G401 (cell line): ENCODE measurements at places on chromosomes 7 and 10. TPM values are rescaled to one million over a fixed set of nuclear protein-coding genes. Genes with fewer than 3 reads are reported as not detected.

- peak; percentile 34 for DNase-seq
Observed at GRCh38 chr10:32961895-32962369, 3.9 kb upstream of the ITGB1 start.

The DGKB gene
- total RNA-seq: not detected in 2 replicates

GRCh38 chr7:130901209-130901783 is 167.3 kb upstream of the KLF14 start:
- peak; percentile 81 for DNase-seq

GRCh38 chr7:3246127-3246526 is 54.9 kb upstream of the SDK1 start:
- no peak for DNase-seq

DNA sequence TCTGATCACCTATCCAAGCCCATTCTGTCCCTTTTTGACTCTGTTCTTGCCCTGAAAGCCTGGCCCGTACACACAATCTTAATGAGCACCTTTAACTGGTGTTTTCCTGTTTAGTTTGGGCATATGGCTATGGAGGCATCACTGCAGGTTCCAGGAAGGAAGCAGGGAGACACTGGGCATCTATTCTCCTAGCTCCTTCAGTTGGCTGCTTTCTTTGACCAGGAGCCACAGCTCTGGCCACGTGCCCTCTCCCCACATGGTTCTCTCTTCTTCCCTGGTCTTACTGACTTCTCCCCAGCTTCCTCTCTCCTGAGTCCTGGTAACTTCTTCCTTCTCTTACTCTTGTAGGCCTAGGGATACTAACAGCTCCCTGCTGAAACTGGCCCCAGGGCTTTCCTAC is 144.4 kb downstream of the CREB5 start:
- DNase-seq: peak; percentile 87

The IL15RA gene
- 0.98 TPM in 1 of 2 replicates, not detected in the other for total RNA-seq
